ENCODE measurements at places on chromosomes 2 and 18. TPM values are rescaled to one million over a fixed set of nuclear protein-coding genes. Genes with fewer than 3 reads are reported as not detected.

DNA sequence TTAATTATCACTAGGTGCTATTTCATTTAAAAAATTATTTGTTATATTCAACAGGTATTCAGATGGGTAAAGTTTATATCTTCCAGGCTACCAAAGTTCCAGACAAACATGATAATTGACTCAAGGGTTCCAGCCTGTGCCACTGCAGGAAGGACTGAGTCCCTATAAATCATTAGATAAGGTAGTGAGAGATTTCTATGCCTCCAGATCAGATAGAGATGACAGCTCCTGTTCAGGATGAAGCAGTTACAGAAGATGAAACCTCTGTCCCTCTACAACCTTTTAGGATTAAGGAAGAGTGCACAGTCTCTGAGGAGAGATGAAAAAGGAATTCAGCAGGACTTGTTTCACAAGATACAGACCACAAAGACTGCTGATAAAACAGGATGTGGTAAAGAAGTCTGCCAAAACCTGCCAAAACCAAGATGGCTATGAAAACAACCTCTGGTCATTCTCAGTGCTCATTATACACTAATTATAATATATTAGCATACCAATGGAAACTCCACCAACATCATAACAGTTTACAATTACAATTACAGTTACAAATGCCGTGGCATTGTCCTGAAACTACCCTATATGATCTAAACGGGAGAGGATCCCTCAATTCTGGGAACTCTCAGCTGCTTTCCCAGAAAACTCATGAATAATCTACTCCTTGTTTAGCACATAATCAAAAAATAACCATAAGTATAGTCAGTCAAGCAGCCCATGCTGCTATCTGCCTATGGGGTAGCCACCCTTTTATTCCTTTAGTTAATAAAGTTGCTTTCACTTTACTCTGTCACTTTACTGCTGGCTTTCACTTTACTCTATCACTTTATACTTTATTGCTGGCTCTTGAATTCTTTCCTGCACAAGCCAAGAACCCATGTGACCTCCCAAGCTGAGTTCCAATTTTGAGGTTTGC is 288.5 kb downstream of the PDE11A start:
- no peak for DNase-seq

- DNase-seq, result no peak
Observed at GRCh38 chr2:64094663-64095382, 49.4 kb downstream of the PELI1 start.

DNA sequence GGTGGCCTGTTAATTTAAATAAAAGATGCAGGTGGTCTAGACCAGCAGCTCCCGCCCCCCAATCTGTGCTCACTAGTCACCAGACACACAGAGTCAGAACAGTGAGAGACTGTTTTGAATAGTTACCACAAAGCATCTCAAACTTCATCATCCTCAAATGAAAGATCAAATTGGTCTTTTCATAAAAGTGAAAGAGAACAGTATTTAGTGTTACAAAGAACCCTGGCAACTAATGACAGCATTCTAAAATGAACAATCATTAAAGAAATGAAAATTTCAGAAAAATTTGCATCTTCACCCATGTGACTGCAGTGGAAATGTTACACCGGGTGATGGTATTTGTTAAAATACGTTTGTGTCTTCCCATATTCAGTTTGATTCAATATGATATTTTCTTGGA is 65.5 kb upstream of the PMAIP1 start:
- DNase-seq, result no peak

KCNG2 gene
- total RNA-seq, result 1.3 TPM

DNA sequence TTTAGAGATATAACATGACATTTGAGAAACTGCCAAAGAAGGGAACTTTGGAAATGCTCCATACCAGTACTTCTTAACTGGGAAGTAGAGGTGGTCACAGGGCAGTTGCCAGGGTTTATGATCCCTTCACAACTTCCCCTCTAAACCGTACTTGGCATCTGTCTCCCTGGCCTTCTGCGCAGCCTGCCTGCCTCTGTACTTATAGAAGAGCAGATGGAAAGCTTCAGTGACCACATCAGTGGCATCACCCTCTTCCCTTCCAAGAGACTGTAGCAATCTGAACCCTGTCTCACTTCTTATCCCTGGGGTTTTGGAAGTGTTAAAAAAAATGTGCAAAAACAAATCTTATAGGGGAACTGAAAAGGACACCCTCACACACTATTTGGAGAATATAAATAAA is 64.1 kb downstream of the EIF2AK3 start:
- DNase-seq, result no peak

DNA sequence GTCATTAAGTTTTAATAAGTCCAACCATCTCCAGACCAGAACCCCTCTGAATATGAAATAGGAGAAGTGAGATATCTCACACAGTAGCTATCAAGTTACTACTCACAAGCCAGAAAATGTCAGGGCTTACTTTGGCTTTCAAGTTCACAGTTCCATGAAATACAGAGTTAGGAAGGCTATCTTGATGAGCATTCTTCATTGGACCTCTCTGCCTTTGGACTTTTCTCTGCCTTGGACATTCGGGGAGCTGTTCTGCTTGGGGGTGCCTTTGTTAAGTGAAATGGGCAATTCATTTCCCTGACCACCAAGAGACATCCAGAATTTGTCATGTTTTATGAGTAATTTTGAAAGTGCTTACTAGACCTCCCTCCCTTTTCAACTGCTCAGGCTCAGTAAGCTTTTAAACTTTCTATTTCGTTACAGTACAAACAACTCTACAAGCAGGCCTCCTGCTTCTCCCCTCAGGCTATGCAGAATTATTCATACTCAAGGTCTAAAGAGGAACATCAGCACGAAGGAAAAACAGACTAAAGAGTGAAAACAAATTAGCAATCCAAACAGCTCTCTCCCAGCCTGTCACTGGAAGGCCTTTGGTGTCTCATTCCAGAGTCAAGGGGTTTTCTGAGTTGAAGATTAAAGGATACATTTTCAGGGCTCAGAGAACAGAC is 95.3 kb downstream of the MREG start:
- DNase-seq, result peak; percentile 39
